ENCODE measurements at places on chromosomes 3 and 15.

- DNase-seq, result no peak
Measured at GRCh38 chr3:58540176-58540858, 3.3 kb upstream of the ACOX2 start.

DNA sequence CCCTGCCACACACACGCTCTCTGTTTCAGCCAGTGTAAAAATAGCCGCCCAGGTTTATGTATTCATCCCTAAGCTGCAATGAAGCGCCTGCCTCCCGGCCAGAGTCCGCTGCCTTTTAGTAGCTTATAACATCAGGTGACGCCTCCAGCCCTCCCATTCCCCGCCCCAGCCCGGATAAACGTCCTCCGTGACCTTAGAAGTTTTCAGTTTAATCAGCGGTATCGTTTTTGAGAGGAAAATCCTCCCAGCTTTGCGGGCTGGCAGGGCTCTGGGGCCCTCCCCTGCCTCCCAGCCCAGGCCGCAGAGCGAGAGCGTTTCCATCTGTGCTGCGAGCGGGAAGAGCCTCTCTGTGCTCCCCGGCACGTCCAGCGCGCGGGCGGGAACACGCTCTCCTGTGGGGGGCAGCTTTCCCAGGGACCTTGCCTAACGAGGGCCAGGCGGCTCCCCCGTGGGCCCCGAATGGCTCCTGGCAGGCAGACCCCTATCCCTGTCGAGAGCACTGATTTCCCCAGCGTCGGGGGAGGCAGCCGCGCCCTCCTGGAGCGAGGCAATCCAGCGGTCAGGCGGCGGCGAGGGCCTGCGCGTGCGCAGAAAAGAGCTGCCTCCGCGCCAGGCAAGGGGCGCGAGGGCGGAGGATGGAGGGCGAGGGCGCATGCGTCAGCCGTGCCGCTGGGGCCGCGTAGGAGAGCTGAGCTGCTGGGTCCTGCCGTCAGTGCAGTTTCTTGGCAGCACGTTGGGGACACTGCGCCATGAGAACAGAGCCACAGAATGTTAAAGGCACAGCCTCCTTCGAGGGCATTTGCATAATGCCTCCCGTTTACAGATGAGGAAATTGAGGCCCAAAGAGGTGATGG is 71.1 kb downstream of the CCNL1 start:
- DNase-seq, result peak; percentile 99

- DNase-seq, result peak; percentile 91
Measured at GRCh38 chr15:50145451-50145872, 26.4 kb upstream of the ATP8B4 start.

GRCh38 chr3:25665315-25666280 is 891 bp upstream of the TOP2B start:
- DNase-seq, result no peak

- peak; percentile 39 for DNase-seq
Measured at GRCh38 chr15:42890161-42890913, 30.2 kb downstream of the TTBK2 start.

- no peak for DNase-seq
Measured at GRCh38 chr3:50620820-50621219, 3.9 kb downstream of the MAPKAPK3 start.

DNA sequence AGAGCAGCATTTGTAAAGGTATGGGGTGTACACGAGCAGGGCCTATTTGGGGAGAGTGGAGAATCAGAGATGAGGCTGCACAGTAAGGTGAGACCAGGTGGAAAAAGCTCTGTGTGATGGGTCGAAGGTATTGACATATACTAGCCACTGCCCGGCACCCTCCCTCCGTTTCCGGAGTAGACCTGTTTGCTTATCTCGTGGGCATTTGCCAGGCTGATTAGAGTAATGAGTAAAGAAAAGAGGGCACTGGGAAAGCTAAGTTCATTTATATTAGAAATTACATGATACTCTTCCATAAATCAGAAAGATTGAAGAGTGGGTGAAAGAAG is 46.2 kb upstream of the ATG7 start:
- DNase-seq, result no peak

Measured in umbilical cord (tissue), 2 donors.